ENCODE measurements at places on chromosomes 3 and 15.

DNA sequence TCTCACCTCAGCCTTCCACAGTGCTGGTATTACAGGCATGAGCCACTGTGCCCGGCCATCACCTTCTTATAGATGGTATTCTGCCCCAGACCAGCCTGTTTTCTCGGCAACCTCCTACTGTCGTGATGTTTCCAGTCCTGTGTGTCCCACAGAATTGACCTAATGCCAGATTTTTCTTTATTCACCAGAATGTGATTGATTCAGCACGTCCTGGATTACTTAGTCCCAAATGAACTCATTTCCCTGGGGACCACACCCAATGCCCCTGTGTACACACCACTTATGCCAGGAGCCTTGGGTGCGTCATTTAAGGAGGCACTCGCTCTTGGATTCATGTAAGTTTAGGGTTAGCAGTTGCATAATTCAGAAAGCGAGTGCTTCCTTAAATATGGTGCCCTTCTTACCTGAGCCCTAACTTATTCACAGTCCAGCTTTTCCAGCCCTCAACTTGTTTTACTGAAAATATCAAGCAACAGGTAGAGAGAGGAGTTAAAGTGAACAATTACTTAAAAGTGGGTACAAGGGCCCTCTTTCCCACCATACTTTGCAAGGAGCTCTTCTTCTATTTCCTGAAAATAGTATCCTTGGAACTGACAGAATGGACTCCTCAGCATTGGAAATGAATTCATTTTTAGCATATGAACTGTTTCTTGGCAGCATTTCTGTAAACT, 64.6 kb upstream of the UBE2E1 start:
- DNase-seq, result no peak

DNA sequence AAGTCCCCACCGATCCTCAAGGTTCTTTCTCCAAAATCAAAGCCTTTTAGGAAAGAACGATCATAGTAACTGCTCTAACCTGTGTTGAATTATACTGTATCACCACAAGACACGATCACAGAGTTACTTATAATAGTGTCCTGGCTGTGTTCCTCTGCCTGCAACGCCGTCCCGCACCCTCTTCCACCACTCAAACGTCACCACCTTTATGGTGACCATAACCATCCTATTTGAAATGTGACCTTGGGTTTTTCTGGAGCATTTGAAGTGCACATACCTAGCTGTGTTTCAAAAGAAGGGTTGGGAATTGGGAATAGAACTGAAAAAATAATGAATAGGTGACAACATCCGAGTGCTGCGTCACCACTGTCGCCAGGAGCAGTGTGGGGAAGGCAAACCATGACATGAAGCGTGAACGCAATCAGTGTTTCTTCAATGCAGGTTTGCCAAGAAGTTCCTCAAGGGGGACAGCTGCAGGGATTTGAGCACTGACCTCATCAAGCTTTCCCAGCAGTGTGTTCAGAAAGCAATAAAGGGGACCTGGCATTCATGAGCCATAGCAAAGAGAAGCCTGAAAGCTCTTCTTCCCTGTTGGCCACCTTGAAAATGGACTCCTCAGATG, 769 bp upstream of the SELENOS start:
- no peak for DNase-seq

- no peak for DNase-seq
These were observed 120.2 kb downstream of the ATP10A start for GRCh38 chr15:25742776-25743547.

- DNase-seq, result no peak
These were observed 295.8 kb downstream of the RBMS3 start for GRCh38 chr3:29576675-29577074.

Measured in kidney capillary endothelial cell (primary cell).